ELR (cell line): ENCODE measurements at places on chromosomes 5 and 9.

- no peak for DNase-seq
Observed at GRCh38 chr9:81082221-81082620, 607.1 kb downstream of the TLE1 start.

DNA sequence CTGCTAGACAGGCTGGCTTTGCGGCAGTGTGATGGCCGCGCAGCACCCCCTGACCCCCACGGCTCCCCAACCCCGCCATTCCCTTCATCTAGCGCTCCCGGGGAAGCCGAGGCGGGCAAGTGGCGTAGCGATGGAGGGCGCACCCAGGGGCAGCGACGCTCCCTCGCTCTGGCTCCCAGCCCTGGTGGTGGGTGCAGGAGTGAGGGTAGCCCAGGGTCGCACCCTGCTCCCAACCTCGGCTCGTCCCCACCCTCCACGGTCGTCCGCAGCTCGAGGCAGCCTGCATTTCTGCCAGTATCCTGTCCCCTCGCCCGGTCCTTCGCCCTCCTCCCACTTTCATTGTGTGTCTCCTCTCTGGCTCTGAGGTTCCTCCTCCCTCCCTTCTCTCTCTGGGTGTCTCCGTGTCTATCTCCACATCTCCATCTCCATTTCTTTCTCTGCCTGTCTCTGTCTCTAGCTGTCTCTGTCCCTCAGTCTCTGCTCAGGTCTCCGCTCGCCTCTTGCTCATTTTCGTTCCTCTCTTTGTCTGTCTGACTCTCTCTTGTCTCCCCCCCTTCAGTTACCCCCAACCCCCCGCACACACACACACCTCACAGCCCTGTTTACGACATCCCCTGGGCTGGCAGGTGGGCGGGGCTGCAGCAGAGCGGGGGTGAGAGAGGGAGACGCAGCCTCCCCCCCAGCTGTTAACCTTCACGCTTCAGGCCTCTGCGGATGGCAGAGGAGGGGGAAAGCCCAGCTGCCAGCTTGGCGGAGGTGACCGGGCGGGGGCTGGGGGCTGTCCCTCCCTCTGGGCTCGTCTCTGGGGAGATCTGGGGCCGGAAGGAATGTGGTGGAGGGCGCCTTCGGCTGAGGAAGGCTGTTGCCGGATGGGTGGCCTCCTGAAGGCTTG is 48.7 kb upstream of the PSD2 start:
- peak; percentile 35 for DNase-seq

DNA sequence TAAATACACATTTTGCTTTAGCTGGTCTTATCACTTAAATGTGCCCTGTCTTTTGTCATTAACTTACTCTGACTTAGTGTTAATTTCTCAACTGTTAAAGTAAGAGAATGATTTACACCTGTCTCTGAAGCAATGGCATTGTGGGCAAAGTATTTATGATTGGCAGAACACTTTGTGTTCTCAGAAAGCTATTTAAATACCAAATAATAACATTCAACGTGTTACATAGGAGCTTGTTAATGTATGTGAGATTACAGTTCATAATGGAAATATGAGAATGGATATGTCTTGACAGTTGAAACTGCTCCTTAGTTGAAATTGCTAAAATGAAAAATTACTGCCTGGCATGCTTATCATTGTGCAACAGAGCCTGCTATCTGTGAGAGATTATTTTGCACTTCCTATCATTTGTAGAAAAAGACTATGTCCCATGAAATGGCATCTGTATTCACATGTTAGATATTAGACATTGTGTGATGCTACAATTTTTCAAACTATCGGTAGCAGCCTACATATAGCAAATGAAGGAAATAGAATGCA is 46.1 kb downstream of the PRR16 start:
- no peak for DNase-seq

DNA sequence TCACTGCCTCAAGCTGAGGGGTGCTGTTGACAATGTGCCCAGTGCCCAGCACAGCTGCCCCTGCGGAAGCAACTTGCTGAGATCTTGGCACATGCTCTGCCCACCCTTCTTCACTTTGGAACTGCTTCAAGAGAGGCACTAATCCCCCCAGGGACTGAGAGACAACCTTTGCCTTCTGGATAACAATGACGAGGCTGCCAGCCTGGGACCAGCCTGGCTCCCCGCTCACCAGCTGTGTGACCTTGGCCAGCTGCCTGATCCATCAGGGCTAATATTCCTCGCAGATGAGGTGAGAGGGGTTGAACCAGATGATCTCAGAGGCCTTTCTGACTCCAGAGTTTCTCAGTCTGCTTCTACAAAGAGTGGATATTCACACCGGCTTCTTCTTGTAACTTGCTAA is 81.0 kb downstream of the SHB start:
- DNase-seq, result no peak

DNA sequence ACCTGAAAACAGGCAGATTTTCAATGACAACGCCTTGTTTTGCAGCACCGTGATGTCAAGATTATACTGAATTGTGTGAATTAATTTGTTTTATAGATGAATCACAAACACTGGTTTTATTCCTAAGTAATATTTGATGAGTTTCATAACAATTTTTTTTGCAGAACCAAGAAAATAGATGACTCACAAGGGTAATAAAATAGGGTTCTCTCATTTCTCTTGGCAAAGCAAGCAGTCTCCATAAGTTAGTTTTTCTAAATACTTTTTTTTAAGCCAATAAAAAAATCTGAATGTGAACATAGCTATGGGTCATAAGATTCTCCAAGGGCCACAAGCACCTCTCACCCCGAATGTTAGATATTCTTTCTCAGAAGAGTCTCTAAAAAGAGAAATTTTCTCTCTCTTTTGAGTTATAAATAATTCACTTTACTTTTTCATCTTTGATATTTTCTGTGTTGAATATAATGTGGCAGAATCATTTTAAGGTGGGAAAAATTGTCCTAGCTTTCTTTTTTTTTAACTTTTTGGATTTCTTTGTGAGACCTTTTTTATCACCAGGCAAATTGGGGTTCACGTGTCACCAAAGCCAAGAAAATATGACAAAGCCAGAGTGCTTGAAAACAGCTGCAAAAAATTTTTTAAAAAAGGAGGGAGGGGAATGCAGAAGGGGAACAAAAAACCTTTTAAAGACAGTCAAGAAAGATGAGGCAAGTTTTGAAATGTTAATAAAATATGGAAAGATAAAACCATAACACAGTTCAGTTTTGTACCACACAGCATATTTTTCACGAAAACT is 174.6 kb upstream of the DAPK1 start:
- DNase-seq, result peak; percentile 9

DNA sequence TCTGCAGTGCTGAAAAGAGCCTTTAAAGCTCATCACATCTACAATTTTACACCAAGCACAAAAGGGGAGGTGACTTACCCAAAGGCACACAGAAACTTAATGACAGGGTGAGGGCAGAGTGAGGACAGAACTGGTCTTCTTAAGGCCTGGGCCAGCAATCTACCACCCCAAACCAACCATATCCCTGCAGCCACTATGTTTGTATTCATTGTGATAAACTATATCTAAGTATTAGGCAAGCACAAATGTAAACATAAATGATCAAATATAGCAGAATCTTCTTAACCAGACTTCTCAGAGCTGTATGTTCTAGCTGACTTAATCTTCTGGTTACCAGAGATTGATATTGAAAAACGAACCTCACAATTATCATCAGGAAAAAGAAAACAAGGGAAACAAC is 47.9 kb upstream of the RNF38 start:
- no peak for DNase-seq

DNA sequence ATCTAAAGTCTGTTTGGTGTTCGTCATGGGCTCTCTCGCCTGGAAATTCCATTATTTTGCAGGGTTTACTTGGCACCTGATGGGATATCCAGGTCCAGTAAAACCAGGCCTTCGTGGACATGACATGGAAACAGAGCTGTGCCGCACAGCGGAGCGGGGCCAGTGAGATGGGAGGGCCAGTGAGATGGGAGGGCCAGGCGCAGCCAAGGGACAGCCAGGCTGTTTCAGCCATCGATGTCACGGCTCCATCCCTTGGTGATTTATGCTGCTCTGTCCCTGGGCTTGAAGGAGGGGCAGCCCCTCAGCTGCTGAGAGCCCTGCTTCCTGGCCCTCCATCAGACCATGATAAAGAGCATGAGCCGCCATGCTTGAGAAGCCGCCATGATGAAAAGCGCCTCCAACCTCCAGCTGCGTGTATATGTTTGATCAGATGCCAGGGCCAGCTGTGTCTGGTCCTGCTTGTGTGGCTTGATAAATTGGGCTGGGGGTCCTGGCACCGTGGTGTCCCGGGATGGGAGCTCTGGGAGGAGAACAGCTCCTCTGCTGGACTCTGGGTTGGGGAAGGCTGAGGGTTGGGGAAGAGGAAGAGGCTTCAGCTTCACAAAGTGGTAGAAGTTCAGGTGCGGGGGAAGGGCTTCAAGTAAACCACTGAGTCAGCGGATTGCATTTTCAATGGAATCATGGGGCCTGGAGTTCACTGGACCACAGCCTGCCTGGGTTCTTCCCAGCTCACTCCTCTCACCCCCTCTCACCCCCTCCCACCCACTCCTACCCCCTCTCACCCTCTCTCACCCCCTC is 6.1 kb upstream of the COL5A1 start:
- no peak for DNase-seq
